CD4-positive, alpha-beta memory T cell (primary cell): ENCODE measurements at places on chromosomes 3 and 15. TPM values are rescaled to one million over a fixed set of nuclear protein-coding genes. Genes with fewer than 3 reads are reported as not detected.

Gene POPDC2
- 7.3 TPM for total RNA-seq

Gene ATR
- total RNA-seq = 42.3 TPM

Gene ROPN1
- total RNA-seq = not detected

Gene GP5
- 3.8 TPM for total RNA-seq

Gene USP50
- total RNA-seq = not detected

Gene GHRL
- 1.1 TPM for total RNA-seq

DNA sequence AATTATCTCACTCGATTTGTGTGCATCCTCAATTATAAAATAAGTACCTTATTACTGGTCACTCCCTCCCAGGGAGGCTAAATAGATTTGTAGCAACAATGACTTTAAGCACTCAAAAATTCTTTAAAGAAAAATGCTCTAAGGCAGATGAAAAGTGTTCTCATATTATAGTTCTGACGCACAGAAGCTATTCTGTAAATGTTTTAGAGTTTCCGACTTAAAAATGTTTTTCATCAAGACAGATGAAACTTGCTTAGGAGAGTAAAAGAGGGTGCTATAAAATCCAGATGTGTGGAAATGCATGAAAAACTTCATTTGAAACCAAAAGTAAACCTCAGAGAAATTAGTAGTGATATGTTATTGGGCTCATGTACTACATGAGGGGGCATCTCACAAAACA is 398.4 kb upstream of the KCNMB2 start:
- DNase-seq = no peak

Gene RCCD1
- 15.6 TPM for total RNA-seq

Gene DZIP3
- 15.3 TPM for total RNA-seq

Gene FXR1
- 131 TPM for total RNA-seq

Gene EPHA6
- not detected for total RNA-seq

GRCh38 chr3:178847190-178847589 is 224.4 kb downstream of the ZMAT3 start:
- DNase-seq = no peak

DNA sequence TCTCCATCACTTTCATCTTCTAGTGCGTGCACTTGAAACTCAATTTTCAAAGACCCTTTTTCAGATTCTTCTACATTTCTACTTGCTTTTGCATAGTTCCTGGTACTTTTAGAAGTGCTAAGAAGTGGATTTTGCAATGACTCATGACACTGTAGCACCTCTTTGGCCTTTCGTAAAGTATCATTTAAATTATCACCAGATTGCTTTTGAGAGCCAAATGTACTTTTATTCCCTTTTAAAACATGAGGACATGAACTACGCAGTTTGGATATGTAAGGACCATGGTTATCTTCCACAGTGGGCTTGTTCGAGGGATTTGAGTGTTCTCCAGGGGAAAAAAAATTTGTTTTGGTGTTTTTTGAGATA is 40.5 kb downstream of the ZNF106 start:
- DNase-seq = no peak

GRCh38 chr15:52370010-52370409 is 74.4 kb upstream of the MYO5C start:
- DNase-seq = no peak

DNA sequence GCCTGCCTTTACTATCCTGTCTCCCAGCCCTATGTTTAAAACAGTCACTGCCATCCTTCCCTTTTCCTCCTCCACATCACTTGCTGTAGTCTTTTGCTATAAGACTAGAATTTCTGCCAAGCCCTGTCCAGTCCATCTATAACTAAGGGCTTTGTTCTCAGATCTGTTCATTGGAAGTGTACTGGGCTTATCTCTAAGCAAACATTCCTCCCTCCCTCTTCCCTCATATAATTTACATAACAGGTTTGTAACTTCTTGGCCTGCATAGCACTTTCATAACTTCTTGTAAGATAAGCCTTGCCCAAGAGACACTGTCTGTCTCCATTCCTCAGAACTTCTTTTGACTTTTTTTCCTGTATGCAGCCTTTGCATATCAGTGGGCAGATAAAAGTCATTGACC is 16.7 kb downstream of the TPRG1 start:
- no peak for DNase-seq

DNA sequence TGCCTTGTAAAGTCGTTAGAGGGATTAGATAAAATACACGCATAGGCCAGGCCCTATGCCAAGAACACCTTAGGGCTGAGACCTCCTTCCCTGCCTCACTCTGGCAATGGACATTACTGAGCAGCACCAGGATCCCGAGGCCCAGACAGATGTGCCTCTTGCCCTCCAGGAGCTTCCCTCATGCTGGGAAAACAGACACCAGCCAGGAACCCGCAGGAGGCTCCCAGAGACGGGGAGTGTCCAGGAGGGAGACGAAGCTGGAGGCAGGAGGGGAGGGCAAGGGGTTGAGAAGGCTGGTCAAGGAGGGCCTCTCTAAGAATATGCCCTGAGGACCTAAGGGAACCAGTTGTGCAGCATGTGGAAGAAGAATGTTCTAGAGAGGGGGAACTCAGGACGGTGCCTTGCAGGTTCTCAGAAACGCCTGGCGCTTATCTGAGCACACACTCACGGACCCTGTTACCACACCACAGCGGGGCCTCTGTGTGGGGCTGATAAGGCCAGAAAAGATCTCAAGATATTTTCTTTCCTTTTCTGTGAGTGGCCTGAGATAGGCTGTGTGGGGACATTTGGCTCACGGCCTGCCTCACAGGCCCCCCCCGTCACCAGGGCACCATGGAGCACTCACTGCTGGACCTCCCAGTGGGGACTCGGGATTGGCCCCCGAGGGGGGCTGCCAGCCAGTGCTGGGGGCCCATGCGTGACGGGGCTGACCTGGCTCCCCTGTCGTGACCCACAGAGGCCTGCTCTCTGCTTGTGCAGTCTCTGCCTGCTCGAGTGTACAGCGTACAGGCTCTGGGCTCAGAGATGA is 22.0 kb upstream of the CYP11A1 start:
- no peak for DNase-seq

Gene CPLX3
- not detected for total RNA-seq

Gene STARD5
- 8.0 TPM for total RNA-seq

DNA sequence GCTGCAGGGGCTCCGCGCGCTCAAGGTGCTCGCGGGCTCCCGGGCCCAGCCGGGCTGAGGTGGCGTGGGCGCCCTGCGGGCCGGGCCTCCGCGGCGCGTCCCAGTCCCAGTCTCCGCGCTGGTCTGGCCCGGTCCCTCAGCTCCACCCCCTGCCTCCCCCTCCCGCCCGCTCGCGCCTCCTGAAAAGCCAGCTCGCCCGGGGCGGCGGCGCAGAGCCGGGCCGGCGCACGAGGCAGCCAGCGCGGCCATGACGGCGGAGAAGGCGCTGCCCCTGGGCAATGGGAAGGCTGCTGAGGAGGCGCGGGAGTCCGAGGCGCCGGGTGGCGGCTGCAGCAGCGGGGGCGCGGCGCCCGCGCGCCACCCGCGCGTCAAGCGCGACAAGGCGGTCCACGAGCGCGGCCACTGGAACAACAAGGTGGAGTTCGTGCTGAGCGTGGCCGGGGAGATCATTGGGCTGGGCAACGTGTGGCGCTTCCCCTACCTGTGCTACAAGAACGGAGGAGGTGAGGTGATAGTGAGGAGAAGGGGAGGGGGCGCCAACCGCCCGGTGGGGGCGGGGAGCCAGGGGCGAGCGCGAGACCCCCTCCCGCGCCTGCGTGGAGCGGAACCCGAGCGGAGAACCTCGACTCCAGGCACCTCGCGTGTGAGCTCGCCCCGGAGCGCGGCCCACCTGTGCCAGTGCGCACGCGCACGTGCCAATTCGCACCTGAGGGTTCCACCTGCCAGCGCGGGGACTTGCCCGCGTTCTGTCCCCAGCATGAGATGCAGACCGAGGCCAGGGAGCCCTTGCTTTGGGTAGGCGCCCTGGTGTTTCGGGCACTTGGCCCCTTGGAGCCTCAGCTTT is at the start of gene SLC6A11:
TSS of gene SLC6A11 (plus strand) at position 210 of the 844 bp plus-strand sequence. CDS start at position 248, 38 bp downstream.
- DNase-seq = no peak

DNA sequence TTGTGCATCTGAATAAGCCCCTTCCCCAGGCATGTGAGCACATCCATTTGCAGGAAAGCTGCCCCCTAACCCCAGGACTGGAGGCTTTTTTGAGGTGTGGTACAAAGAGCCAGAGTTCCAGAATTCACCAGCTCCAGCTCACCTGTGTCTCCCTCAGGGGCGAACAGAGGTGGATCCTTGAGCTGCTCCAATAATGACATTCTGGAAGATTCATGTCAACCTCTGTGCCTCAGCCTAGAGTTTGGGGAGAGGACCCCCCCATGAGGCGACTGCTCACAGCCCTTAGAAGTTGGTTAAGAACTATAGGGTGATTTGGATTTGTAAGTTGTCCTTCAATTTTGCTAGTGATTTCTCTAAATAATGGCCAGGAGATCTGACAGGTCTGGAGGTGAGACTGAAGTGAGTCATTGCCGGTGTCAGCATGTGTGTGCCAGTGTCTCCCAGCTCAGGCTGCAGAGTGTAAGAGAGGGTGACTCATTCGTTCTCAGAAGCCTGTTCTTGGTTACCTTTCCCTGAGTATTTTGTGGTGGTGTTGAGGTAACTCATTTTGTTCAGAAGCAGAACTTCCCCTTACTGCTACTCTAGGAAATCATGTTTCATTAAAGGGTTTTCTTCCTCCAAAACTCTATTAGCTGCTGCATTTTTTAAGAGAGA is 136.9 kb upstream of the TOPAZ1 start:
- DNase-seq = no peak

Gene GNAT1
- not detected for total RNA-seq

DNA sequence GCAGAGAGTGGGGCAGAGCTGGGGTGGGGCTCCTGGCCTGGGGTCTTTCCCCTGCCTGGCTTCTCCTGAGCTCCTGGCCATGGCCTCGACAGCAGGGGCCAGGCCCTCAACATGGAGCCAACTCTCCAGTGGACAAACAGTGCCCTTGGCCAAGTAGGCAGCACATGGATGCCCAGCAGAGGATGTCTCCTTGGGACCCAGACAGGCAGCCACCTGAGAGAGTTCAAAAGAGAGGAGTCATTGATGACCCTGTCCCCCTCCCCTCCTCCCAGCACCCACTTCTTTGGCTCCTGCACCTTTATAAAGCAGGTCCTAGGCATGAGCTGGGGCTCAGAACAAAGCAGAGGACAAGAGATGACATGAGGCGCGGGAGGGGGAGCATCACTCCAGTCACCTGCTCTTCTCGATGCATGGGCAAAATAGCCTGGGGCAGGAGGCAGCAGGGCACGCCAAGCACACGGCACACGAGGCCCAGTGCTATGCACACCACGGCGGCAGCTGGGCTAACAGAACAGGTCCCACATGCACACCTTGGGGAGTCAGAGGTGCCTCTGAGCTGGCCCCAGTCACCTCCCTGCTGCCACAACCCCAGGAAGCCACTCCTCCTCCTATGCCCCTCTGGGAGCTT is 27.4 kb downstream of the SHISA5 start:
- no peak for DNase-seq

DNA sequence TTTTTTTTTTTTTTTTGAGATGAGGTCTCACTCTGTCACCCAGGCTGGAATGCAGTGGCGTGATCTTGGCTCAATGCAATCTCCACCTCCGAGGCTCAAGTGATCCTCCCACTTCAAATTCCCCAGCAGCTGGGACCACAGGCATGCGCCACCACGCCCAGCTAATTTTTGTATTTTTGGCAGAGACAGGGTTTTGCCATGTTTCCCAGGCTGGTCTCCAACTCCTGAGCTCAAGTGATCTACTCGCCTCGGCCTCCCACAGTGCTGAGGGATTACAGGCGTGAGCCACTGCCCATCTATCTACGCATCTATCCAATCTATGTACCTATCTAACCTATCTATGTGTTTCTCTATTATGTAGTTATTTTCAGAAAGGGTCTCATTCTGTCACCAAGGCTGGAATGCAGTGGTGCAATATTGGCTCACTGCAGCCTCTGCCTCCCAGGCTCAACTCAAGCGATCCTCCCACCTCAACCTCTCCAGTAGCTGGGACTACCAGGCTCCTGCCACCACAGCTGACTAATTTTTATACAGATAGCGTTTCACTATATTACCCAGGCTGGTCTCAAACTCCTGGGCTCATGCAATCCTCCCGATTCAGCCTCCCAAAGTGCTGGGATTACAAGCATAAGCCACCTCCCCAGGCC is 20.2 kb upstream of the GPX1 start:
- no peak for DNase-seq

Gene PRICKLE2
- not detected for total RNA-seq

DNA sequence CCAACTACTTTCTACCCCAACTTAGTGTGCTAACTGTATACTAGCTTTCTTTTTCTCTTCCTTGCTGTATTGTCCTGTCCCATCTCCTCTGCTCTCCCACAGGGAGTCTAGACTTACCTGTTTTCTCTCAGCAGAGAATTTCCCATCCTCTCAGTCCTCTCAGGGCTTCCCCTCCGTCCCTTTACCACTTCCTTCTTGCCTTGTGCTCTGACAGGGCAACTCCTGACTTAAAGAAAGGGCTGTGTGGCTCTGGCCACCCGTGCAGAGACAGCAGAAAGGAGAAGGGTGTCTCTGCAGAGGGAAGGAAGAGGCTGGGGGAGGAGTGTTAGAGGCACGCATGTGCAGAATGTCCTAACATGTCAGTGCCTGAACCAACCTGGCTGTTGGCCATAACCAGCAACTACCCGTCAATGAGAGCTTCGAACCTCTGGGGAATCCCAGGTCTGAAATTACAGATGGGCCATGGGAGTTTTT is at the start of gene GCSAM:
TSS of gene GCSAM (minus strand) at position 274 of the 474 bp plus-strand sequence. CDS start at position 146, 128 bp downstream.
- DNase-seq = peak; percentile 73

Gene FETUB
- total RNA-seq = not detected

DNA sequence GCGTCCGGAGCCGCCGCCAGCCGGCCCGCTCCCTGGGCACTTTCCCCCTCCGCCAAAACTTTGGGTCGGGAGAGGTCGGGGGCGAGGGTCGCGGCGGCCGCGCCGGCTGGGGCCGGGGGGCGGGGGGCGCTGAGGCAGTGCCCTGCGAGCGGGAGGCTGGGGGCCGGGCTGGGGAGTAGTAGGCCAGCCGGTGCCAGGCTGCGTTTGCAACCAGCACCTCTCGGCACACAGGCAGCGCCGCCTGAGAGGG is 452 bp downstream of the BBX start:
- no peak for DNase-seq

GRCh38 chr15:51332206-51333147 is 5.9 kb downstream of the CYP19A1 start:
- DNase-seq = no peak

- DNase-seq = no peak
These were observed 29.8 kb downstream of the ALS2CL start for GRCh38 chr3:46663591-46664135.

DNA sequence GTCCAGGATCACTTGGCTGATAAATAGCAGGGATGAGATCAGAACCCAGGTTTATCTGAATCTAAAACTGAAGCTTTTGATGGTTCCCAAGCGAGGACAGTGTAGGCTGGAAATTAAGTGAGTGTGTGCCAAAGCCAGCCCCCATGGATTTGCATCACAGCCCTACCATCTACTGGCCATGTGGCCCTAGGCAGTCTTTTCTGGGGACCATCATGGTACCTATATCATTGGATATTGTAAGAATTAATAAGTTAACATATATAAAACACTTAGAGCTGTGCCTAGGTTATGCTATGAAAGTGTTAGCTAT is 32.8 kb upstream of the SSR3 start:
- DNase-seq = no peak

GRCh38 chr15:93150910-93151881 is 62.2 kb upstream of the RGMA start:
- no peak for DNase-seq

GRCh38 chr3:54631516-54632325 is 296.1 kb downstream of the LRTM1 start:
- DNase-seq = no peak
